ENCODE measurements at places on chromosomes 2 and 18.

- DNase-seq = no peak
Measured at GRCh38 chr2:69279931-69280681, 106.9 kb downstream of the GFPT1 start.

GRCh38 chr2:224638301-224638823 lies 53.2 kb upstream of the CUL3 start:
- DNase-seq = no peak

DNA sequence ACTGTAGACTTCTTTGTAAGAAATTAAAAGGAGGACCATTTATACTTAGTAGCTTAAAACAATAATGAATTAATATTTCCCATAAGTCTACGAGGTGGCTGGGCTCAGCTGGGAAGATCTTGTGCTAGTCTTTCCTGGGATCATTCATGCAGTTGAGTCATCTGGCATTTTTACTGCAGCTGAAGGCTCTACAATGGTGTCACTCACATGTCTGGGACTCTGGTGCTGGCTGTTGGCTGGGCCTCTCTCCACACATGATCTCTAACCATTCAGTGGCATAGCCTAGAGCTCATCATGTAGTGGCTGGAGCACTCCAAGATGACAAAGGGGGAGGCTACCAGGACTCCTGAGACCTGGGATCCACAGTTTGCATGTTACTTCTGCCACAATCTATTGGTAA lies 35.5 kb downstream of the CLASP1 start:
- DNase-seq = no peak

- DNase-seq = no peak
Measured at GRCh38 chr2:238796223-238796885, 51.5 kb upstream of the TWIST2 start.

GRCh38 chr18:74897971-74898657 lies 300.4 kb downstream of the ZNF407 start:
- no peak for DNase-seq

DNA sequence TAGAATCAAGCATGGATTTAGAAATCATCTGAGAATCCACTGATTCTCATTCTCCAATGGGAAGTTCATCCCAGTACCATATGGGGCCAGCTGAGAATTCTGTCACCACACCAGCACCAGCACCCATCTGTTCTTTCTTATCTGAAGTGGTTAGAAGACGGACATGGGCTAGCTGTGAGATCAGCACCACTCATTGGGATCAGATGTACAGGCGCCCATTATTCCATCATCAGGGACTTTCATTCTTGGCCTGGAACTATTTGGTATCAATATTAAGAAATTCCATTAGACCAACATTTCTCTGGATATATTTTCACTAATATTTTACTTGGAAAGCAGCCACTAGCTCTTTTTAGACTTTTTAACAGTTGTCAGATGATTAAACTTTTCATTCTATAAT lies 185.9 kb upstream of the LINC00305 start:
- DNase-seq = no peak

DNA sequence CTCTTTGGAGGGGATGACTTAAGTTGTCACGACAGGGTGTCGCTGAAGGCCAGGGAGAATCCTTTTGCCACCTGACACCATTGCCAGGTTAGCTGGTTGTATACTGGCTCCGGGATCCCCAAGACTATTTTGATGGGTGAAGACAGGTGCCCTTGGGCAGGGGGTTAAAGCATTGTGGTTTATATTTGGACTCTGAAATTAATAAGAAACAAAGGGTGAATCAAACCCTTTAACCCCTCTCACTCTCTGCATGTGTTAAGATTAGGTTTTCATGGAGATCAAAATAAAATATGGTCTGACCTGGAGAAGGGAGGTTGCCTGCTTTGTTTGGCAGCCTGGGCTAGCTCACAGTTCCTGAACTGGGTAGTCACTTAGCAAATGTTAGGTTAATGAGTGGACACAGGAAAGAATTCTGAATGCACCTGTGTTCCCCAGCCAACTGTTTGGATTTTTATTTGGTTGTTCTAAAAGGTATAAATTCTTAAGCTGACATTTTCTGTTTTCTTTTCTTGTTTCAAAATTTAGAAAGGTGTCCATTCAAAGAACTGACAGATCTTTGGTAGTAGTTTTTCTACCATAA lies 301.7 kb downstream of the KCNS3 start:
- no peak for DNase-seq

GRCh38 chr2:138333677-138334076 lies 167.9 kb upstream of the SPOPL start:
- DNase-seq = no peak

DNA sequence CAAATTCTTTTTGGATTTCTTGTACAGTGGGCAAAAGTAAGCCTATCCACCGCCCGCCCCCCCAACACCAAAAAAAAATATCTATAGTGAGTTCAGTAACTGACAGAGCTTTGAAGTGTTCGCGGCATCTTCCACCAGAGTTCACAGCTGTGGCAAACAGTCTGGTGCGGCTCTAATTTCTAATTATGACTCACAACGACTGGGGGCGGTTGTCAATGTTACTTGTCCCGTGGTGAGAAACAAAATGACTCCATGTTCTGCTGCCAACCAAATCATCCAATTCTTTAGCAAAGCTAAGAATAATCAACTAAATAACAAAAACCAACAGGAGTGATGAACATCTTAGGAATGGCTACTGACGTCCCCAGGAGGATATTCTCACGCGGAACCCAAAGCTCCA lies 392.5 kb upstream of the SALL3 start:
- no peak for DNase-seq

DNA sequence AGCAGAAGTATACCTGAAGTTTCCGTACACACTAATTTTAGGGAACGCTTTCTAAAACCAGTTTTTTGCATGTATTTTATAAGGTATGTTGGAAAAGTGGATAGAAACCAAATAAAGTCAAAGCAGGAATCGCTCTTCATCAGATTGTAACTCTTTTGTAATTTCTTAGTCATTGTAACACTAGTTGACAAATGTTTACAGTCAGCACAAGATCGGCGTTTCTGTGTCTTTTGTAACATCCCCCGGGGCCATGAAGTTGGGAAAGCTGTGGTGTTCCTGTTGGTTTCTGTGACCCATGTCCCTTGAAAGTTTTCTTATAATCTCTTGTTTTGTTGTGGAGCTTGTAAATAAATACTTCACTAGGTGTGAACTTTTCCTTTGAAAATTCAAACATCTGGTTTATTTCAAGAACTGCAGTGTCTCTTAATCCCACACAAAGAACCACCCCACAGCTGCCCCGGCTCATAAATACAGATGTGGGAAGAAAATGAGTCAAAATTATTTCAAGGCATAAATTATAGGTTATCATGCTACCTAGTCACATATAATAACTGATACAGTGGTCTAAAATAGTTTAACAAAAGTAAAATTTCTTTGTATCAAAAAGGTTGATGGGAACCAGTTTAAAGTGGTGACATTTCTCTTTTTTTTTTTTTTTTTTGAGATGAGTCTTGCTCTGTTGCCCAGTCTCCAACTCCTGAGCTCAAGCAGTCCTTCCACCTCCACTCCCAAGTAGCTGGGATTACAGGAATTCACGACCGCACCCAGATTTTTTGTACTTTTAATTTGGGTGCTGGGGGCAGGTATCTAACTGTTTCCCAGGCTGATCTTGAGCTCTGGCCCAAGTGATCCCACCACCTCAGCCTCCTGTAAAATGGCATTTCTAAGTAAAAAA lies 751 bp upstream of the NMI start:
- DNase-seq = peak; percentile 62

DNA sequence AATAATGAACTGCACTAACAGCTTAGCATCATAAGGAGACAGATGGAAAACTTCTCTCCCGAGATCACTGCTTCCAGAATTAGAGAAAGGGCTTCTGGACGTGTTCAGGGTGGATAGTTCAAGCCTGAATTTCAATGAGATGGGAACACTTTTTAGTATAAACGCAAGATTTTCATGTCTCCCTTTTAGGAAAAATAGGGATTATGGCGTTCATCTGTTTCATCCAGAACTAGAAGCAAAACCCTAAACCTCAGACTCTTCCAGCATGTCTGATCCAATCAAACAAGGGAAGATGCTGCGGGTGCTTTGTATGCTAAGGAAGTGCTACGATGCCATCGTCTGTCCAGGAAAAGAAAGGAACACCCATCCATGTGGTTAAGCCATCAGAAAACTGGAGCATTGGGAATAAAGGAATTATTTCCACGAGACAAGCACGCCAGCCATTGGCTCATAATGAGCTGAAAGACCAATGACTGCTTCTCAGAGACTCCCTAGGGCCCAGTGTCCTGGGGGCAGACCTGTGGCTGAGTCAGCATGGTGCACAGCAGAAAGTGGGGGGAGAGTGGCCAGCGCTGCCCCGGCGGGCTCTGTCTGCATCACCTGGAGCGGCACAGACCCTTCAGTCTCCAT lies 65.9 kb upstream of the AFF3 start:
- DNase-seq = no peak

DNA sequence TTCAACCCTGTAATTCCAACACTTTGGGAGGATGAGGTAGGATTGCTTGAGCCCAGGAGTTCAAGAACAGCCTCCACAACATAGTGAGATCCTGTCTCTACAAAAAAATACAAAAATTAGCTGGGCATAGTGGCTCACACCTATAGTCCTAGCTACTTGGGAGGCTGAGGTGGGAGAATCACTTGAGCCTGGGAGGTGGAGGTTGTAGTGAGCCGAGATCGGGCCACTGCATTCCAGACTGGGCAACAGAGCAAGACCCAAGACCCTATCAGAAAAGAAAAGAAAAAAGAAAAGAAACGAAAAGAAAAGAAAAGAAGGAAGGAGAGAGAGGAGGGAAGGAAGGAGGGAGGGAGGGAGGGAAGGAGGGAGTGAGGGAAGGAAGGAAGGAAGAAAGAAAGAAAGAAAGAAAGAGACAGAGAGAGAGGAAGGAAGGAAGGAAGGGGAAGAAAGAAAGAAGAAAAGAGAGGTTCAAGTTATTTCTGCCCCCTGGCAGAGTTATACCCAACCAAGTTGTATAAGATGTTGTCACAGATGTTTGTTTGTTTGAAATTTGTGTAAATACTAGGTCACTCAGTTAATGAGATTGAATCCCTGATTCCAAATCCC lies 3.9 kb upstream of the PKDCC start:
- no peak for DNase-seq

DNA sequence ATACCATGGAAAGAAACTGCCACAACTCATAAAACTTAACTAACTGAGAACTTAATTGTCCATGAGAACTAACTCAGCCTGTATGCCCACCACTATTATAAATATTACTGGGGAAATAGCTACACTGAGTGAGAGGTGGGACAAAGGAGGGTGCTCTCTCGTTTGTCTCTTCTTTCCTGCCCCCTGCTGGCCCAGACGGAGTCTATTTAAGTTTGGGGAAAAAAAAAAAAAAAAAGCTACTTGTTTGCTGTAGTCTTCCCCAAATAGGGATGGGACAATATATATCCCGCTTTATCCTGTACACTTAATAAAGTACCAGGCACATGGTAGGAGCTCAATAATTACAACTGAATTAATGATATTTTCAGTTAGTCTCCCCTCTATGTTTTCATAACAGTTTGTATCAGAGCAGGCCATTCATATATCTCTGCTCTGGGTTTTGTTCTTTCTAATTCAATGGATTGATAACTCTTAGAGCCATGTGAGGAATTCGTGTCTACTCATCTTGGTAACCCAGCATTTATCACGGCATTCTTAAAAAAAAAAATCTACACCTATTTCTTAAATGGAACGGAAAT lies 647.6 kb upstream of the PKDCC start:
- DNase-seq = no peak

GRCh38 chr2:84782717-84783442 lies 98.0 kb downstream of the TRABD2A start:
- no peak for DNase-seq

- DNase-seq = no peak
Measured at GRCh38 chr2:121018136-121019061, 266.6 kb downstream of the TFCP2L1 start.

GRCh38 chr2:164080486-164080885 lies 344.7 kb upstream of the FIGN start:
- DNase-seq = no peak

- no peak for DNase-seq
Measured at GRCh38 chr2:65605743-65606058, 173.3 kb upstream of the SPRED2 start.

- DNase-seq = no peak
Measured at GRCh38 chr2:169775765-169776164, 22.9 kb upstream of the SSB start.

DNA sequence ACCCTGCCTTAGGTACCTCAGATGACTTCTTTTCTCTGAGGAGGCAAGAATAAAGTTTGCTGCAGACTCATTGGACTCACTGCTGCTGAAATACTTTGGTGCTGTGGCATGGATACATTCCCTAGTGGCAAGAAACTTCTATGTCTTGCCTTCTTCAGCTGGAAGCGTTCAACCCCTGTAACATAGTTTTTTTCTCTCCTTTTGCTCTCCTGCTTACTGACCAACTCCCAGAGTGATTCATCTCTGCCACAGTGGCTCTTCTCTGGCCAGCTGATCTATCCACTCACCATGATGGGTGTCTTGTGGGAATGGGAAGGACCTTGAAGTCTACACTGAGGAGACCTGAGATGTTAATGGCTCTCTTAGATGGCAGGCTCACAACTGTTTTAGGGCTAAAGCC lies 309.3 kb upstream of the LRRTM4 start:
- DNase-seq = no peak

- DNase-seq = no peak
Measured at GRCh38 chr18:4319738-4320677, 135.1 kb downstream of the DLGAP1 start.

DNA sequence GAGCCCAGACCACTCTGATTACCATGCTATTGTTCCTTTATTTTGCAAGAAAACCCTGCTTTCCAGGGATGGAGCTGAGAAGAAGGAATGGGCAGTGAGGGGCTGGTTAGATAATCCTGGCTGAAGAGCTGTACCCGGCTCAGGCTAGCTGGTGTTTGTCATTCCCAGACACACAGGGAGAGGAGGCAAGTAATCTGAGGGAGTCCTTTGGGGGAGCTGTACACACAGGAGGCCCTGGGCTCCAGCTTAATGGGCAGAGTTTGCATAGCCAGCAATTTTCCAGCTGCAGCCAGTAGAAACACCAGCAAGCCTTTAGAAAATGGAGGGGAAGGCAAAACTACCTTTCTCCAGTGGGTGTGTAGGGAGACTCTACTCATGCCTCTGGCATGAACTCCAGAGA lies 259.3 kb downstream of the SOX11 start:
- no peak for DNase-seq

DNA sequence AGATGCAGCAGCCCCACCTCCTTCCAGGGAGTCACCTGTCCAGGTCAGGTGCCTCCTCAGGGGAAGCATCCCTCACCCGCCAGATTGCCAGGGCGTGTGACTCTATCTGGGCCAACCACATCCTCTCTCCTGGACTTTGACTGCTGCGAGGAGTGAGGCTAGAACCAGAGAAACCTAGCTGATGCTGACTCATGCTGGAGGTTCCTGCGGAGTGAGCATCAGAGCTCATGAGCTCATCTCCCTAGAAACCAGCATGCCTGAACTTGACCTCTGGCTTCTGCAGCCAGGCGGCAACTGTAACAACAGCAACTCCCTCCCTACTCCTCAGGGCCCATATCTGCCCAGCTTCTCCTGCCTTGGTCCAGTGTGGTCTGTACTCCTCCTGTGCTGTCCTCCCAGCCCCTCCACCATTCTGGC lies 28.3 kb upstream of the NT5DC4 start:
- peak; percentile 56 for DNase-seq

- no peak for DNase-seq
Measured at GRCh38 chr2:39660612-39661236, 5.0 kb upstream of the TMEM178A start.

- DNase-seq = no peak
Measured at GRCh38 chr2:220433131-220433530, 805.7 kb downstream of the SLC4A3 start.
